ENCODE measurements at places on chromosomes 12 and 14.

GRCh38 chr12:85831327-85831990, 4.8 kb downstream of the RASSF9 start:
- DNase-seq = no peak
- no peak overlapping the region for H3K27ac ChIP-seq
- no peak overlapping the region for H3K4me3 ChIP-seq
- H3K27me3 ChIP-seq = no peaks in the 10 kb centered on the region
- H3K4me1 ChIP-seq = peaks cover 21% of the 10 kb centered on the region

DNA sequence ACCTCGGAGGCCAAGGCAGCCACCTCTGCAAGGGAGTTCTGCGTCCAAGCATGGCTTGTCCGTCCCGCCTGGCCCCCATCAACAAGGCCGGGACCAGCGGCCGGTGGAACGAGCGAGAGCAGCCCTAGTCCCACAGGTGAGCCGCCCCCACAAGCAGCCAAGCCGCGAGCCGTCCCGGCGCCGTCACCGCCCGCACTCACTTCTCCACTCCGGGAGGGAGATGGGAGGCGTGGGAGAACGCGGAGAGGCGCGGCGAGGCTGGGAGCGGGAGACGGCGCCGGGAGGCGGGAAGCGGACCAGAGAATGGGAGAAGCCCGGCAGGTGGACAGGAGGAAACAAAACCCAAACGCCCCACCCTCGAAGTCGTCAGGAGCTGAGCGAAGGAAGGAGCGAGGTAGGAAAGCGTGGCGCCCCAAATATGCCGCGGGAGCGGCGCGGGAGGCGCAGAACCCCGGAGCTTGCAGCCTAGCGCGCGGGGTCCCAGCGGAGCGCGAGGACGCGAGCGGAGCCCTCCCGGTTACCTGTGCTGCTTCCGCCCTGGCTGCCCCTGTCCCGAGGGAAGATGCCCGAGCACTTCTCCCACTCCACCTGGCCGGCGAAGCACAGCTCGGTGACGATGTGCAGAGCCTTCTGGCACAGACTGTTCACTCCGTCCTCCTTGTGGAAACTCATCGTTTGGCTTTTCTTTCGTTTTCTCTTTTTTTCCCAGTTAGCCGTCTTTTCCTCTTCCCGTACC, 600 bp downstream of the SYT10 start:
- no peaks in the 10 kb centered on the region for H3K27me3 ChIP-seq
- no peak overlapping the region for H3K4me3 ChIP-seq
- no peaks in the 10 kb centered on the region for H3K36me3 ChIP-seq
- peaks cover 9% of the 10 kb centered on the region for H3K4me1 ChIP-seq
- H3K27ac ChIP-seq = no peak overlapping the region

DNA sequence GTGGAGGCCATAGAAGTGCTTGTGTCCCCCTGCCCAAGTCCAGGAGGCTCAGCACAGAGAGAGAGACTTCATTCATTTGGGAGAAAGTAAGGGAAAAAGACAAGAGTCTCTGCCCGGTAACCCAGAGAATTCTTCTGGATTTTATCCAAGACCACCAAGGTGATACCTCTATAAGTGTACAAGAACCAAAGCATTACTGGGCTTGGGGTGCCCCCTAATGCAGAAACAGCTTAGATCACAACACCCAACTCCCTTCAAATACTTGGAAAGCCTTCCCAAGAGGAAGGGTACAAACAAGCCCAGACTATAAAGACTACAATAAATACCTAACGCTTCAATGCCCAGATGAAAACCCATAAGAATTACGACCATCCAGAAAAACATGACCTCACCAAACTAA, 119.7 kb upstream of the PDE3A start:
- DNase-seq = no peak
- no peak overlapping the region for H3K27ac ChIP-seq
- no peaks in the 10 kb centered on the region for H3K4me1 ChIP-seq
- H3K27me3 ChIP-seq = no peaks in the 10 kb centered on the region
- H3K36me3 ChIP-seq = no peaks in the 10 kb centered on the region

- no peaks in the 10 kb centered on the region for H3K36me3 ChIP-seq
- H3K4me3 ChIP-seq = no peak overlapping the region
- no peak for DNase-seq
- no peaks in the 10 kb centered on the region for H3K4me1 ChIP-seq
- no peaks in the 10 kb centered on the region for H3K27me3 ChIP-seq
Observed at GRCh38 chr14:106013879-106014376, 487.5 kb downstream of the TMEM121 start.

GRCh38 chr12:3083241-3083920, 6.2 kb downstream of the TSPAN9 start:
- H3K4me1 ChIP-seq = peaks cover 2% of the 10 kb centered on the region
- no peak overlapping the region for H3K4me3 ChIP-seq

- H3K27ac ChIP-seq = peak overlapping the region; percentile 86
- H3K4me3 ChIP-seq = no peak overlapping the region
- H3K4me1 ChIP-seq = peaks cover 27% of the 10 kb centered on the region
- no peaks in the 10 kb centered on the region for H3K27me3 ChIP-seq
Observed at GRCh38 chr12:122035292-122035691, 13.6 kb downstream of the BCL7A start.

- H3K4me3 ChIP-seq = peak overlapping the region; percentile 43
- no peaks in the 10 kb centered on the region for H3K36me3 ChIP-seq
- peak; percentile 75 for DNase-seq
- H3K4me1 ChIP-seq = peaks cover 4% of the 10 kb centered on the region
- H3K27me3 ChIP-seq = no peaks in the 10 kb centered on the region
- peak overlapping the region; percentile 23 for H3K27ac ChIP-seq
Observed at GRCh38 chr14:85533023-85533860, 3.3 kb downstream of the FLRT2 start.

GRCh38 chr12:18595412-18595811, 142.4 kb downstream of the PLCZ1 start:
- peaks cover 5% of the 10 kb centered on the region for H3K4me1 ChIP-seq
- H3K27ac ChIP-seq = peak overlapping the region; percentile 69
- no peaks in the 10 kb centered on the region for H3K36me3 ChIP-seq
- H3K4me3 ChIP-seq = no peak overlapping the region

- H3K4me1 ChIP-seq = no peaks in the 10 kb centered on the region
- H3K36me3 ChIP-seq = no peaks in the 10 kb centered on the region
- peaks cover 12% of the 10 kb centered on the region for H3K27me3 ChIP-seq
- no peak overlapping the region for H3K27ac ChIP-seq
- DNase-seq = no peak
Observed at GRCh38 chr12:52713960-52714886, 10.9 kb upstream of the KRT77 start.

DNA sequence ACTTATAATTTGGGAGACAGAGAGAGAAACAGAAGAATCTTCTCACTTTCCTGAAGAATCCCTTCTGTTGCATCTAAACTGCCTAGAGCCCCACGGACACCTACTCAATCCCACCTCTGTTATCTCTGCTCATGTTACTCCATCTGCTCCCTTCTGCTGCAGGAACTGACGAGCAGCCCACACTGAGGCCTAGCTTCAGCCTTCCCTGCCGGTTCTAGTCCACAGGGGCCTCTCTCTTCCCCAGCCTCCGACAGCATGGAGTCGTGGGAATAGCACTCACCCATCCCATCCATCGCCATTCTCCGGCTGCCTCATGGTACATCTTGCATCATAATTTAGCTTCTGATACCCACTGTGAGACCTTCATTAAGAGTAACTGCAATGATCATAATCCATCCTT, 4.0 kb downstream of the RAB15 start:
- H3K4me3 ChIP-seq = no peak overlapping the region
- peaks cover 19% of the 10 kb centered on the region for H3K4me1 ChIP-seq
- no peak for DNase-seq

DNA sequence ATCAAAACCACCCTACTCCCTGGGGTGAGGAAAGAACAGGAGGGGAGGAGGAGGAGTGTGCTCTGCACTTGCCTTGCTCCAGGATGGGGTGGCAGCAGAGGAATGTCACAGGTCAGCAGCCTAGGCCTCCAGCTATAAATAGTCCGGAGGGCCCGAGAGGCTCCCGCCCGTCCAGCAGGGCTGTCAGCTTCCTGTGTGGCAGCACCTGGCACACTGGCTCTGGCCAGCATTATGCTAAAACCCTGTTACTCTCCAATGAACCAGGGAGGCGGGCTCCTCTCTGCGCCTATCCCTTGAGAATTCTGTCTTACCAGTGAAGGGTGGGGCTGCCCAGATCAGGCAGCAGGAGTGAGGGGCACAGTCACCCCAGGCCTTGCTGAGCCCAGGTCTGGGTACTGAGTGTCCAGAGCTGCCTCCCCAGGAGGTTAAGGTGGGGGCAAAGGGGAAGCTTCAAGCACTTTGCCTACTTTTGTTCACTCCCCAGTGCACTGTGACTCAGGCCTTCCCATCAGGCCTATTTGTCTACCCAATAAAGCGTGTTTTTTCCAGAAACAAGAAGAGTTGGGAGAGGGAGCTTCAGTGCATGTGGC, 1.2 kb upstream of the COX14 start:
- DNase-seq = peak; percentile 96
- no peaks in the 10 kb centered on the region for H3K27me3 ChIP-seq
- H3K4me1 ChIP-seq = peaks cover 37% of the 10 kb centered on the region
- H3K36me3 ChIP-seq = no peaks in the 10 kb centered on the region
- peak overlapping the region; percentile 98 for H3K27ac ChIP-seq

DNA sequence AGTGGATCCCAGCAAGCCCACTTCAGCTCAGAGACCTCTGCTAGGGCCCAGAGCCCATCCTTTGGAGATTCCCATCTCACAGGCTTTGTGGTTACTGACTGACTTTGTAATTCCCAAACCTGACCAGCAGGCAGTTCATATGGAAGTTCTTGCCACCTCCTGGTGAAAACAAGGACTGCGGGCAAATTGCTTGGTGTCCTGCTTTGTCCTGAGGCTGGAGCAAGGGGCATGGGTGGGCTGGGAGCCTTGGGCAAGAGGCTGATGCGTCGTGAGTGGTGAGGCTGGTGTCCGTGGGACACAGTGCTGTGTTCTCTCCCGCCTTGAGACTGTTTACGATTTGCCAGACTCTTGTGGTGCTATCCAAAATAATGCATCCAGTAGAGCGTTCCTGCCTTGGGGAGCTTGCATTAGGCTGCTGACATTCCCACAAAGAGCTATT, 91.0 kb downstream of the LRRC74A start:
- DNase-seq = peak; percentile 63
- H3K27ac ChIP-seq = peak overlapping the region; percentile 98
- H3K4me1 ChIP-seq = peaks cover 47% of the 10 kb centered on the region

DNA sequence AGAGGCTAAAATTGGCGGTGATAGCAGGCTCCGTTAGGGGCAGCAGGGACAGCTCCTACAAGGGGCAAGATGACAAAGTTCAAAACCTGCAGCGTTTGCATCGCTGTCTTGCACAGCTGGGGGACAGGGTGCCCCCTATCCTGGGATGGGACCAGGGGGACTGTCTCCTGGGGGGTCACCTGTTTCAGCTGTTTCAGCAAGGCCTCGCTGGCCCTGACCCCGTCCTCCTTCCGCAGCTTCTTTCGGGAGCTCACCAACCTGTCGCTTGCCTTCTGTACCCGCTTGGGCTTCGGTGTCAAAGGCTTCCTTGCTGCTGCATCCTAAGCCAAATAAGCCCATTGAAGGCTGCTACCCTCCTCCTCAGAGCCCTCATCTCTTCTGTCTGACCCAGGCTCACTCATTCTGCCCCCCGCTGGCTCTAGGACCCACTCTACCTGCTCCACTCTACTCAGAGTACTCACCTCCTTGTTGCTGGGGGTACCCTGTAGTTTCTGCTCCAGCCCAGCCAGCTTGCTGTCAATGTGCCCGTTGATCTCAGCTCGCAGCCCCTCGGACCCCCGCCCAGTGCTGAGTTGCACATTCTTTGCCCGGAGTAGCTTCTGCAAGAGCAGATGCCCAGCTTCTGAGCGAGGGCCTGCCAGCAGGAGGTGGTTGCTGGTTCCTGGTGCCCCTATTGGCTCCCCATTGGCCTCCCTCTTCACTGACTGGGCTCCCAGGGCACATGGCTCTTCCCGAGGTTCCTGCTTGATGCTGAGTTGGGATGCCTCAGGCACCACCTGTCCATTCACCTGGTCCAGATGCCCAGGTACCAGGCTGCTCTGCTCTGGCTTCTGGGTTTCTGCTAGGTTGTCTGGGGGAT, 12.4 kb upstream of the PRKAG1 start:
- H3K4me1 ChIP-seq = no peaks in the 10 kb centered on the region
- H3K36me3 ChIP-seq = peaks cover 71% of the 10 kb centered on the region
- no peak overlapping the region for H3K27ac ChIP-seq
- no peak overlapping the region for H3K4me3 ChIP-seq

- H3K27ac ChIP-seq = no peak overlapping the region
- H3K4me1 ChIP-seq = no peaks in the 10 kb centered on the region
- H3K4me3 ChIP-seq = no peak overlapping the region
- H3K36me3 ChIP-seq = no peaks in the 10 kb centered on the region
Observed at GRCh38 chr14:44462381-44462780, 44.7 kb downstream of the FSCB start.

GRCh38 chr12:66127650-66128049, 2.9 kb downstream of the LLPH start:
- DNase-seq = no peak
- peaks cover 15% of the 10 kb centered on the region for H3K36me3 ChIP-seq
- no peak overlapping the region for H3K27ac ChIP-seq
- H3K27me3 ChIP-seq = no peaks in the 10 kb centered on the region
- peaks cover 2% of the 10 kb centered on the region for H3K4me1 ChIP-seq
- H3K4me3 ChIP-seq = no peak overlapping the region

GRCh38 chr14:91606851-91607250, 96.7 kb upstream of the PPP4R3A start:
- H3K4me3 ChIP-seq = no peak overlapping the region
- H3K27ac ChIP-seq = no peak overlapping the region
- no peak for DNase-seq
- no peaks in the 10 kb centered on the region for H3K4me1 ChIP-seq

GRCh38 chr14:64401949-64402348, 13.8 kb downstream of the MTHFD1 start:
- H3K27me3 ChIP-seq = no peaks in the 10 kb centered on the region
- peaks cover 6% of the 10 kb centered on the region for H3K4me1 ChIP-seq
- no peak overlapping the region for H3K4me3 ChIP-seq
- no peaks in the 10 kb centered on the region for H3K36me3 ChIP-seq
- no peak overlapping the region for H3K27ac ChIP-seq

DNA sequence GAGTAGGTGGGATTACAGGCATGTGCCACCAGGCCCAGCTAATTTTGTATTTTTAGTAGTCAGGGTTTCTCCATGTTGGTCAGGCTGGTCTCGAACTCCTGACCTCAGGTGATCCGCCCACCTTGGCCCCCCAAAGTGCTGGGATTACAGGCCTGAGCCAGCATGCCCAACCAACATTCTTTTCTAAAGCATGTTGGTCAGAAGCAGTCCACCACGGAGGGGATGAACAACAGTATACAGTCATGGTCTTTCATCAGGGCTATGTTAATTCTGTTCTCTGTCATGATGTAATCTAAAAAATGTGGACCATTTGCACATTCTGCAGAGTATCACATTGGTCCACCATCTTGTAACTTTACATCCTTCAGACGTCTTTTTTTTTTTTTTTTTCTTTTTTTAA, 3.6 kb downstream of the MRPL51 start:
- no peaks in the 10 kb centered on the region for H3K36me3 ChIP-seq
- H3K4me3 ChIP-seq = no peak overlapping the region
- peaks cover 9% of the 10 kb centered on the region for H3K4me1 ChIP-seq
- no peaks in the 10 kb centered on the region for H3K27me3 ChIP-seq
- H3K27ac ChIP-seq = no peak overlapping the region

DNA sequence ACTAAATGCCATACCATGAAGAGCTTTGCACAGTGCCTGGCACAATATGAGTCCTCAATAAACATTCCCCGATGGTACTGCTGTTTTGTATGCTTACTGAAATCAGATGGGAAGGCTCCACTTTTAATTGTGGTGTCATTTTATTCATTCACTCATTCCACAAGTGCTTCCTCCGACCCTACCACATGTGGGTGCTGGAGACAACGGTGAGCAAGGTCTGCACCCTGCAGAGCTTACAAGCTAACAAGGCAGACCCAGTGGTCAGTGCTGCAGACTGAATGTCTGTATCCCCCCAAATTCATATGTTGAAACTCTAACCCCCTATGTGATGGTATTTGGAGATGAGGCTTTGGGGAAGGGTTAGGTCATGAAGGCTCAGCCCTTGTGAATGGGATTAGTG, 48.3 kb downstream of the RFX4 start:
- H3K36me3 ChIP-seq = no peaks in the 10 kb centered on the region
- no peak overlapping the region for H3K27ac ChIP-seq
- no peaks in the 10 kb centered on the region for H3K4me1 ChIP-seq
- no peak overlapping the region for H3K4me3 ChIP-seq
- no peak for DNase-seq

Data from thyroid gland (tissue), 4 donors.